Neural crest cell (in vitro differentiated cells): ENCODE measurements at places on chromosomes 11 and 22. TPM values are rescaled to one million over a fixed set of nuclear protein-coding genes. Genes with fewer than 3 reads are reported as not detected.

Gene RFPL3
- total RNA-seq, result not detected in 2 replicates

Gene CRYBA4
- not detected in 2 replicates for total RNA-seq

Gene NRGN
- total RNA-seq, result 30.3 and 30.7 TPM in 2 replicates

Gene SCUBE1
- 10.6 and 12.1 TPM in 2 replicates for total RNA-seq

Gene UFD1
- total RNA-seq, result 69.4 and 71.5 TPM in 2 replicates

Gene EPS8L2
- total RNA-seq, result 2.6 and 3.9 TPM in 2 replicates

Gene KLHL35
- total RNA-seq, result 9.4 and 11.6 TPM in 2 replicates

Gene INPP5J
- 4.5 and 4.7 TPM in 2 replicates for total RNA-seq

Gene CARD16
- total RNA-seq, result not detected in 2 replicates

Gene RFPL1
- total RNA-seq, result not detected in 2 replicates

Gene MUC2
- not detected in 2 replicates for total RNA-seq

Gene SLC1A2
- 2.4 and 2.7 TPM in 2 replicates for total RNA-seq

Gene SLC22A25
- total RNA-seq, result not detected in 2 replicates
